Stimulated activated CD4-positive, alpha-beta T cell treated with anti-CD3 and anti-CD28 coated beads, Interleukin-12 subunit alpha, Interleukin-12 subunit beta, amount 100 ng/mL, for 24 hours (primary cell): ENCODE measurements at places on chromosomes 4 and X.

DNA sequence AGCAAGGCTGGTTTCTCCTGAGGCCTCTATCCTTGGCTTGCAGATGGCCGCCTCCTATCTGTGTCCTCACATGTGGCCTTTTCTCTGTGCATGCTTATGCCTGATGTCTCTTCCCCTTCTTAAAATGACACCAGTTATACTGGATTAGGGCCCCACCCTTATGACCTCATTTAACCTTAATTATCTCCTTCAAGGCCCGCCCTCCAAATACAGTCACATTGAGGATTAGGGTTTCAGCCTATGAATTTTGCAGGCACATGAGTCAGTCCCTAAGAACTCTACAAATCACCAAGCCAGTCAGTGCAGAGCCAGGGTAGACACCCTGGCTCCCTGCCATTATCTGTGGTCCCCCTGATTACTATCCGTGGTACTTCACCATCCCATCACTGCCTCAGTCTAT, 51.6 kb downstream of the MAML3 start:
- no peak for DNase-seq

DNA sequence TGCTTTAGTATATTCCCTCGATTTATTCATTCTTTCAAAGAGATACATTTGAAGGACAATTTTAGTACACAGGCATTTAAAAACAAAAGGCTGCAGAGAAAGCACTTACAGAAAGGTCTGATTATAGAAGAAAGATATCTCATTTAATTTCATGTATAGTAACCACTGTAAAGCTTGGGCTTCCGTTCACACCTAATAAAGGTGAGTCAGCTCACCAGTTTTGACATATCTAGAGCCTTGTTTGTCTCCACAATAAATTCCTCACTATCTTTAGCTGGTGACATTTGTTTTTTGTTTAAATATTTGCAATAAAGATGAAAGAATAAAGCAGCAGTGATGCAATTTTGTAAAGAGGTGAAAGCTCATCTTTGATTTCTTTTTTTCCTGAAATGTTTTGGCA, 1.1 kb upstream of the EPHA5 start:
- DNase-seq = no peak

DNA sequence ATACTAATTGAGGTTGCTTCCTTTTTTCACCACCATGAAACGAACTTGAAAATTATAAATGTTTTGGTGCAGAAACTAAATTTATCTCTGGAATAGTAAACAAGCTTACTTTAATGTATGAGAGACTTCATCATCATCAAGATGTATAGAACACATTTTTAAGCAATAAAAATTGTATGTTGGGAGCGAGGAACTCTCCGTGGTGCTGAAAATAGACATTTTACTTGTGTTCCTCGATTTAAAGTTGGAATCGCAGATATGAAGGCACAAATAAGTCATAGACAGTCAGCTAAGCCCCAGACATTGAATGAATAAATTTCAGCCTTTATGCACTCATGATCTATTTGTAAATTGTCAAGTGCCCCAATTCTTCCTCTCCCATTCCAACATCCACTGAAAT, 310.7 kb downstream of the STK32B start:
- no peak for DNase-seq

- no peak for DNase-seq
Observed at GRCh38 chr4:86926435-86927086, 8.2 kb upstream of the AFF1 start.

DNA sequence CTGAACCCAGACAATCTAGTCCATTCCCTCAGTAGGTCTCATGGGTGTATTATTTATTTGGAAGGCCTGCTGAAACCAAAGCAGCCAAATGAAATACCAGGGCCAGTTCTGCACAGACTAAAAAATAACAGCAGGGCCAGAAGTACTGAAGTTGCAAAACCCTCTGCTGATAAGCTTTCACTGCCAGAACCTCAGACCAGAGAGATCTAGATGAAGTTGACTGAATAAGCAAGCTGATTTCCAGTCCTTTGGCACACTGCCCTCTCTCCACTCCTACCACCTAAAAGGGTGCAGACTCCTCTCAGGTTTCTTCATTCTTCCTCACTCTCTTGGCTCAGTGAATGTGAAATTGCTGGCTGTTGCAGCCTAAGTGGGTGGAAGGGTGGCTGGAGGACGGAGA, 276.7 kb upstream of the KLF3 start:
- no peak for DNase-seq
